Hepatocyte (in vitro differentiated cells): ENCODE measurements at places on chromosomes 11 and 22. TPM values are rescaled to one million over a fixed set of nuclear protein-coding genes. Genes with fewer than 3 reads are reported as not detected.

GRCh38 chr11:60937811-60938210 lies 13.6 kb downstream of the TMEM132A start:
- no peak overlapping the region for H3K4me3 ChIP-seq
- H3K4me1 ChIP-seq, result peaks cover 6% of the 10 kb centered on the region
- H3K27ac ChIP-seq, result no peak overlapping the region
- no peaks in the 10 kb centered on the region for H3K36me3 ChIP-seq
- no peak for DNase-seq
- H3K27me3 ChIP-seq, result no peaks in the 10 kb centered on the region

DNA sequence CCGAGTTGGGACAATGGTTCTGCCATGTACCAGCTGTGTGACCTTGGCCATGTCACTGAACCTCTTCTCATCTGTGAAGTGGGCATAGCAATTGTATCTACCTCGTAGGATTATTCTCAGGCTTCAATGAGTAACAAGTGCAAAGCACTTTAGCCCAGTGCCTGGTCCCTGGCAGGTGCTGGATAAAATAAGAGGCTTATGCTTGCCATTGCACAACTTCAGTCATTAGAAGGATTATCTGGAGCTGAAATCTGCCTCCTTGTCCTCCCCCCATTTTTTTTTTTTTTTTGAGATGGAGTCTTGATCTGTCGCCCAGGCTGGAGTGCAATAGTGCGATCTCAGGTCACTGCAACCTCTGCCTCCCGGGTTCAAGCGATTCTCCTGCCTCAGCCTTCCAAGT lies 7.2 kb downstream of the SMTNL1 start:
- no peaks in the 10 kb centered on the region for H3K27me3 ChIP-seq
- no peaks in the 10 kb centered on the region for H3K4me1 ChIP-seq
- H3K36me3 ChIP-seq, result no peaks in the 10 kb centered on the region
- no peak for DNase-seq
- no peak overlapping the region for H3K27ac ChIP-seq

The MEI1 gene
- total RNA-seq, result not detected in 2 replicates

DNA sequence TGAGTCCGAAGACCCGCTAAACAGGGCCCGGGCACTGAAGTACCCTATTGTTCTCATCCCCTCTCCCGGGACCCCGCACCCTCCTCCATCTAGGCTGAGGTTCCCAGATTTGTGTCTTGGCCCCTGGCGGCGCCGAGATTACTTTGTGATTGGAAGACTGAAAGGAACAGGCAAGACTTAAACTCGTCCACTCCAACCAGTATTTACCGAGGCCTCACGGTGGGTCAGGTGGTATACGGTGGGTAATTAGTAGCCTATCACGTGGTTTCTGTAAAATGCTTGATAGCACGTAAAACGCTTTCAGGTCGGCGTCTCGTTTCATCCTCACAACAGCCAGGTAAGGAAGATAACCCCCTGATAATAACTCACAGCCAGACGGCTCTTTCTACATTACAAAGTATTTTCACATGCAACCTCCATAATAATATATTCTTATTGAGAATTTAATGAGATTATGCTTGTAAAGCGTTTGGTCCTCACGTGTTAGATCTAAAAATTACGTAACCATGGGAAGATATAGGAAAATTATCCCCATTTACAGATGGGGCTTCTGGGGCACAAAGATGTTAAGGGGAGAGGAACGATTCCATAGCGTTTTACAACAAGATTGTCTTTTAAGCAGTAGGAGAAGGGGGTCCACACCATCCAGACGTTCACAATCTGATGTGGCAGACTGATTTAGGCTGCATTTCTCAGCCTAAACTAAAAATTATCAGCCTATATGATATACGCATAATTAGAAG lies 642 bp upstream of the PIK3C2A start:
- DNase-seq, result peak; percentile 92
- no peaks in the 10 kb centered on the region for H3K27me3 ChIP-seq
- H3K27ac ChIP-seq, result peak overlapping the region; percentile 97
- H3K36me3 ChIP-seq, result no peaks in the 10 kb centered on the region

DNA sequence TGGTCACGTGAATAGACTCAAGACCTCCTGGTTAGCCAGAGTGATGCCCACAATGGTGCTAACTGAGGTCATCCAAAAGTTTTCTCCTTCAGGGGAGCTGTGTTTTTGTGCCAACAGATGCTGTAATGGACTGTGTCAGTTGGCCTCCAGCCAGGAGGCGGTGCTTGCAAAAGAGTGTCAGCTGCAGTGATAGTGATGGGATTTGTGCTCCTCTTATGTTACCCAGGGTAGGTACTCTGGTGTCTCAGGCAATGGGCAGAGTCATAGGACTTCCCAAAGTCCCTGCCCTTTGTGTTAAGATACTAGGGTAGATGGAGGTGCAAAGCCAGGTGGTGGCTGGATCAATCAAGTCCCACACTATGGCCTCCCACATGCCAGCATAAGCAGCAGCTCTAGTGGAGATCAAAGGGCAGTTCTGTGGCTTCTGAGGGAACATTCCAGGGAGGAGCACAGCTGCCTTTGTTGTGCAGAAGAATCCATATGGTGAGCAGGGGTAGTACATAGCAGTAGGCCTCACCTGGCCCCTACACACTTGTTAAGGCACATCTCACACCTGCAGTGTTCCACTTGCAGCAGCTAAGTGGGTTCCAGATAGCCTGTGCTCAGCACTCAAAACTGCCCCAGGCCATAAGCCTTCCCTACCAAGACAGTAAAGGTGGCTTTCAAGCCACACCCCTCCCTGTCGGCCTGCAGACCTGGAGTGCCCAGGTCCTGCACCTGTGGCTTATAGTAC lies 9.4 kb upstream of the FANCF start:
- peaks cover 7% of the 10 kb centered on the region for H3K4me1 ChIP-seq
- DNase-seq, result peak; percentile 35
- H3K36me3 ChIP-seq, result no peaks in the 10 kb centered on the region
- H3K4me3 ChIP-seq, result no peak overlapping the region

- no peak overlapping the region for H3K27ac ChIP-seq
- peaks cover 11% of the 10 kb centered on the region for H3K4me1 ChIP-seq
- no peaks in the 10 kb centered on the region for H3K27me3 ChIP-seq
- no peaks in the 10 kb centered on the region for H3K36me3 ChIP-seq
- no peak for DNase-seq
Measured at GRCh38 chr22:39515266-39516050, 4.9 kb upstream of the ATF4 start.

GRCh38 chr11:113732092-113732491 lies 26.0 kb upstream of the TMPRSS5 start:
- H3K27ac ChIP-seq, result no peak overlapping the region
- H3K4me1 ChIP-seq, result peaks cover under 1% of the 10 kb centered on the region
- no peak overlapping the region for H3K4me3 ChIP-seq
- no peak for DNase-seq

- H3K4me1 ChIP-seq, result no peaks in the 10 kb centered on the region
- H3K27ac ChIP-seq, result no peak overlapping the region
- H3K36me3 ChIP-seq, result no peaks in the 10 kb centered on the region
- DNase-seq, result no peak
- H3K27me3 ChIP-seq, result no peaks in the 10 kb centered on the region
Measured at GRCh38 chr22:40334899-40335298, 11.4 kb upstream of the ADSL start.

DNA sequence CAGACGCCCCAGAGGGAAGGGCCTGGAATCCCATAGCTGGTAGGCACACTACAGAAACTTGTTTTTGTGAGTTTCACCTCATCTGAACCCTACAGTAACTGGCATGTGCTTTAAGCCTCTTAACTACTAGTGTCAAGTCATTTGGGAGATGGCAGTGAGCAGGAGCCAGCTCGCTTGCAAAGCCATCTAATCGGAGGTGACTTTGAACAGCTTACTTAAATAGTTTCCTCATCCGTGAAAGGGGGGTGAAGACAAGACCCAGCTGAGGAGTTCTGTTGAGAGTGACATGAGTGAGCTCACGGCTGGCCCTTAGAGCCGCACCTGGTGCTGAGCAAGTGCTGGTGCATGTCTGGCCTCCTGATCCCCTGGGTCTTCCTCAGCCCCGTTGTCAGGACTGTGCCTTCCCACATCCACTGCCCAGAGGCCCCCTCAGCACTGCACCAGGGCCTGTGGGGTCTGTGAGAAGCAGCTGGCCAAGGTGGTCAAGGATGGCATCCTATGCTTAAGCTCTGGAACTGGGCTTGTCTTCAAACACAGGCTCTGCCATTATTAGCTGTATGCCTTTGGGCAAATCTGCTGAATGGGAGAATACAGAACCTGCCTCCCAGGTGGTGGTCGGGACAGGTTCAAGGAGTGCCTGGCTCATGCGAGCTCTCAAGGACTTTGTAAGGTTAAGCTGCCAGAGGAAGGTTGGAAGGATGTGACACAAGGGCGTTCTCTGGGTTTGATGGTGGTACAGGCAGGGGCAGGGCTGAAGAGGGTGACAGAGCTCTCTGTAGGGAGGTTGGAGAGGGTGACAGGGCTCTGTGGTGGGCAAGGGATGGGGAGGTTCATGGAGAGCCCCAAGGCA lies 27.3 kb downstream of the INCENP start:
- no peaks in the 10 kb centered on the region for H3K36me3 ChIP-seq
- H3K27me3 ChIP-seq, result no peaks in the 10 kb centered on the region
- H3K4me3 ChIP-seq, result no peak overlapping the region

The OR8A1 gene
- not detected in 2 replicates for total RNA-seq

DNA sequence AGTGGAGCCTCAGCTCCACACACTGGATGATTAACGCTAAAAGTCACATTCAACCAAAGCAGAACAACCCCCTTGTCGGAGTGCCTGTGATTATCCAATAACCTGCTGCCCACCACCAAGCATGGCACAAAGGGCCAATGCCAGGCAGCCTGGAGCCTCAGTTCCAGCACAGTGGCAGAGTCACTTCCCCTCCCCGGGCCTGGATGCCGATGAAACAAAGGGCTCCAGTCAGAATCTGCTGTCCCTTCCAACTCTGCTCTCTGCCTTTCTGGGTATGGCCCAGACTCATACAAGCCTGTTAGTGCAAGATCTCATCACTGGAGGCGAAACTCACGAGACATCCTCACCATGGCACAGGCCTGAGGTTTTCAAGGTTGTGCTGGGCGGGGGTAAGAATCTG lies 52.1 kb downstream of the CLTCL1 start:
- H3K27ac ChIP-seq, result no peak overlapping the region
- no peaks in the 10 kb centered on the region for H3K4me1 ChIP-seq
- H3K36me3 ChIP-seq, result no peaks in the 10 kb centered on the region
- H3K4me3 ChIP-seq, result no peak overlapping the region

The ASPHD2 gene
- total RNA-seq, result 1.2 and 1.4 TPM in 2 replicates

DNA sequence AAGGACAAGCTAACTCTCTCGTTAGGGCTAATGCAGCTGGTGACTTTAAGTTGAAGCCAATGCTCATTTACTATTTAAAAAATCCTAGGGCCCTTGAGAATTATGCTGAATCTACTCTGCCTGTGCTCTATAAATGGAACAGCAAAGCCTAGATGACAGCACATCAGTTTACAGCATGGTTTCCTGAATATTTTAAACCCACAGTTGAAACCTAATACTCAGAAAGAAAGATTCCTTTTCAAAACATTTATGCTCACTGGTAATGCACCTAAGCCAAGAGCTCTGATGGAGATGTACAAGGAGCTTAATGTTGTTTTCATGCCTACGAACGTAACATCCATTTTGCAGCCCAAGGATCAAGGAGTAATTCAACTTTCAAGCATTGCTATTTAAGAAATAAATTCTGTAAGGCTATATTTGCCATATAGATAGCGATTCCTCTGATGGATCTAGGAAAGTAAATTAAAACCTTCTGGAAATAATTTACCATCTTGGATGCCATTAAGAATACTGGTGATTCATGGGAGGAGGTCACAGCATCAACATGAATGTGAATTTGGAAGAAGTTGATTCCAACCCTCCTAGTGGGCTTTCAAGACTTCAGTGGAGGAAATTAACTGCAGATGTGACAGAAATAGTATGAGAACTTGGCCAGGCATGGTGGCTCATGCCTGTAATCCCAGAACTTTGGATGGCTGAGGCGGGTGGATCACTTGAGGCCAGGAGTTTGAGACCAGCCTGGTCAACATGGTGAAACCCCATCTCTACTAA lies 14.5 kb downstream of the XNDC1N start:
- DNase-seq, result no peak
- H3K4me1 ChIP-seq, result no peaks in the 10 kb centered on the region
- H3K27me3 ChIP-seq, result no peaks in the 10 kb centered on the region
- no peak overlapping the region for H3K4me3 ChIP-seq

The NOX4 gene
- 12.7 and 20.7 TPM in 2 replicates for total RNA-seq

- no peaks in the 10 kb centered on the region for H3K27me3 ChIP-seq
- H3K4me3 ChIP-seq, result no peak overlapping the region
- DNase-seq, result no peak
- no peak overlapping the region for H3K27ac ChIP-seq
Measured at GRCh38 chr11:82986446-82986845, 84.9 kb downstream of the DDIAS start.

DNA sequence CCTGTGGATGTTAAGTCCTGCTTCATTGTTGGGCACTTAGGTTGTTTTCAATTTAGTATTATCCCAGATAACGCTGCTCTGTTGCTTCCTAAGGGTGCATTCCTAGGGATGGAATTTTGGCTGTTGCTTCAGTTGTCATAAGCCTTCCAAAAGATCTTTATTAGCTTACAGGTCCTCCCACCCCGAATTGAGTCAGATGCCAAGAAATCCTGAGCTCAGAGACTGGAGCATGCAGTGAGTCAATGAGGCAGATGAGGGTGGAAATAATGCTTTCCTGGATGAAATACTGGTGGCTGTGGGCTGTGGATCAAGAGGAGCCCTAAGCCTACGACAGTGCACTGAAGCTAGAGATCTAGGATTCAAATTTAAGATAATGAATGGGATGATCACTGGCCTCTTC lies 10.7 kb upstream of the IL18BP start:
- peak overlapping the region; percentile 5 for H3K27ac ChIP-seq
- H3K36me3 ChIP-seq, result no peaks in the 10 kb centered on the region
- H3K4me1 ChIP-seq, result no peaks in the 10 kb centered on the region
- H3K27me3 ChIP-seq, result no peaks in the 10 kb centered on the region
- DNase-seq, result no peak
- H3K4me3 ChIP-seq, result no peak overlapping the region

- peak; percentile 75 for DNase-seq
- no peak overlapping the region for H3K4me3 ChIP-seq
- no peaks in the 10 kb centered on the region for H3K4me1 ChIP-seq
Measured at GRCh38 chr11:55942785-55943392, 6.7 kb upstream of the OR5I1 start.
